Stimulated activated CD4-positive, alpha-beta T cell treated with anti-CD3 and anti-CD28 coated beads, Interleukin-15, amount 100 ng/mL, for 1 hour (primary cell): ENCODE measurements at places on chromosomes 7 and 10.

GRCh38 chr7:46133072-46133471 is 212.0 kb upstream of the IGFBP3 start:
- DNase-seq = no peak

DNA sequence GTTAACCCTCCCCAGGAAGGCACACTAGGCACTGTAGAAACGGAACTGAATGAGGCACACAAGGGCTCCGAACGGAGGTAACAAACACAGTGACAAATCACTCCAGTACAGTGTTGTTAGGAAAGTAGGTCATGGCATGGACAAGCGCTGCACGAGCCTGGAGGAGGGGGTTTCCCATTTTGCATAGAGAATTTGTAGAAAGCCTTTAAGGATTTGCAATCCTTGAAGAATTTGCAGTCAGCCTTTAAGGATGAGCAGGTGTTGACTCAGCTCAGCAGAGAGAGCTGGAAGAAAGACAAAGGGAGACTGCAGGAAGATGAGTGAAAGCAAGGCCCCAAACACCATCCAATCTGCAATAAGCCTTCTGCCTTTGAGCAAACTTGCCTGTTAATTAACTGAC is 51.1 kb upstream of the PPP1R3C start:
- DNase-seq = no peak

DNA sequence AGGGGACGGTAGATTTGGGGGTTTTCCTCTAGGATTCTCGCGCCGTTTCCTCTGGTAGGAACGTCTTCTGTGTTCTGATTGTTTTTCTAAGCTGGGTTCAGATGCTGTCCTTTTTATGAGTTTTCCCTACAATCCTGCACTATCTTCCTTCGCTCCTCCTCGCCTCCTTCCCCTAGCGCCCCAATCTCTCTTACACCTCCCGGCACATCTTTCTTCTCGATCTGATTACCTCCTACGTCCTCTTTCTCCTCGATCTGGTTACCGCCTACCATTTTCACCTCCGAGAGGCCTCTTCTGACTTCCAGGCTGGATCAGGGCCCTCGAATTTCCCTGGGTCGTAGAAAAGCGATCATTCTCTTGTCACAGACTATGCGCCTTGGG is 413 bp downstream of the BUD31 start:
- DNase-seq = no peak

DNA sequence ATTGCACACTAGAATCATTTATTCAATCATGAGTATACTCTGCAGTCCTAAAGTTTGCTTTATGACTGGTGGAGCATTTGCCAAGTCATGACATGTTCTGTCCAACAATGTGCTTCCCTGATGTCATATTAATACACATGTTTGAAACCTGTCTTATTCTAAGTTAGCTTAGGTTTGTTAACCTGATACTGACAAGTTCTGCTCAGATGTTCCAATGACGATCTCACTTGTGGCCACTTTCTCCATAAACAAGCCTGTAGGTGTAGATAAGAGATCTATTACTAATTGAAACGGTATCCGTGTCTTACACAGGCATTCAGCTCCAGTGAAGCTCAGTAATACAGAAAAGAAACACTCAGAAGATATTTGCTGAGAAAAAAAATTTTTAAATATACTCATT is 64.9 kb downstream of the GPR37 start:
- DNase-seq = no peak

GRCh38 chr7:151013733-151014497 is 10.4 kb downstream of the ATG9B start:
- peak; percentile 62 for DNase-seq

- no peak for DNase-seq
Measured at GRCh38 chr7:140645166-140645900, 4.7 kb upstream of the DENND2A start.

DNA sequence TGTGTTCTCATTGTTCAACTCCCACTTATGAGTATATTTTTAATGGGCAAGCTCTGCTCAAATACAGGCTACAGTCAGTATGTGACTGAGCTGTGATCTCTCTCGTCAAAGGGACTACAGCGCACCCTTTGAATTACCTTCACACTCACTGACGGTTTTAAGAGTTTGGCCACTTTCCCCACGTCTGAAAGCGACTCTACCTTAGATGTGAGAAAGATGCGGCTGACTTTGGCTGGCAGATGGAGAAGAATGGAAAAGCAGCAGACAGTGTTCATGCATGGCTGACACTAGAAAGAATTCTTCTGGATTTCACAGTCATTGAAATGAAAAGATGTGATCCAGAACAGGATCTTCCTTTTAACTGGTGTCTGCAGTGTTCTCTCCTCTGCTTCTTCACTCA is 2.0 kb upstream of the ATRNL1 start:
- DNase-seq = no peak
